ENCODE measurements at places on chromosomes 5 and 9.

- no peak for DNase-seq
These were observed 93.5 kb downstream of the GNA14 start for GRCh38 chr9:77554586-77555105.

GRCh38 chr5:59380350-59380951, 513.1 kb downstream of the PDE4D start:
- no peak for DNase-seq

DNA sequence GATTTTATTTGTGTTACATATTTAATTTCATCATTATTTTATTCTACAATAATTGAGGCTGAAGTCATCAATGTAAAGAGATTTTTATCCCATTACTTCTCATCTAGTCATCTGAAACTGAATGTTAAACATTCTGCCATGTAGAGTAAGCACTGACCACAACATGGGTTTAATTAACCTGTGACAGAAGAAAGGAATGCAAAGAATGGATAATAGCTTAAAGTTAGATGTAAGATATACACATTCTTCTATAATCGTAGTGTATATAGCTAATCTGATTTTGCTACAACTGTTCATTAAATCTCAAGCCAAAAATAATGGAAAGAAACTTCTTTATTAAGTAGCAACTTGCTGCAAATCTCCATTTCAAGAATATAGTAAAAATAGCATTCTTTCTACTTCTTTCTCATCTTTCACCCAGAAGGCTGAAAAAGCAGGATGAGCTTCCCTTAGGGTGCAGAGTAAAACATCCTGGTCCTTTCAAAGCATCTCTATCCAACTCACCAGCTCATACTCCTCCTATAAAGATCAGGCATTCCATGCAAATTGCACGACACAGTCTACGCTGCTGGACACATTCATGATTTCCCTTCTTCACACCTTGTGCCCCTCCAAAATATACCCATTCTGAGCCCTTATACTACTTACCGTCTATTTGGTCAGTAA, 115.2 kb downstream of the EFNA5 start:
- DNase-seq: no peak

GRCh38 chr9:134061019-134061687, 6.7 kb downstream of the BRD3 start:
- DNase-seq: no peak

DNA sequence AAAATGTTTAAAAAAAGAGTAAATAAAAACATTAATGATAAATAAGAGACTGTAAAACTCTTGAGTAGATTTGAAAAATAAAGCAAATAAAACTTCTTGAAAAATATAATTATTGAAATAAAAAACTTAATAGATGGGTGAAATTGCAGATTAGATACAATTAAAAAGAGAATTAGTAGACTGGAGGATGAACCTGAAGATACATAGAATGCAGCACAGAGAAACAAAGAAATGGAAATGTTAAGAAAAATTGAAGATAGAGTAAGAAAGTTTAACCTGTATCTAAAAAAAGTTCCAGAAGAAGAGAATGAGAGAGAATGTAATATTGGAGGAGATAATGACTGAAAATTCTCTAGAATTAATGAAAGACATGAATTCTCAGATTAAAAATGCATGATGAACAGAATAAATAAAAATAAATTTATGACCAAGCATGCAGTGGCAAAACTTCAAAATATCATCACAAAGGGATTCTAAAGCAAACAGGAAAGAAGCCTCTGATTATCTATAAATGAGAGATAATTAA, 438.1 kb upstream of the CLINT1 start:
- no peak for DNase-seq

- no peak for DNase-seq
These were observed 113.8 kb upstream of the ZNF608 start for GRCh38 chr5:124860291-124860655.

- DNase-seq: peak; percentile 87
These were observed 208.1 kb downstream of the GNA14 start for GRCh38 chr9:77440057-77440456.

GRCh38 chr5:95005811-95006210, 279.1 kb downstream of the MCTP1 start:
- no peak for DNase-seq

DNA sequence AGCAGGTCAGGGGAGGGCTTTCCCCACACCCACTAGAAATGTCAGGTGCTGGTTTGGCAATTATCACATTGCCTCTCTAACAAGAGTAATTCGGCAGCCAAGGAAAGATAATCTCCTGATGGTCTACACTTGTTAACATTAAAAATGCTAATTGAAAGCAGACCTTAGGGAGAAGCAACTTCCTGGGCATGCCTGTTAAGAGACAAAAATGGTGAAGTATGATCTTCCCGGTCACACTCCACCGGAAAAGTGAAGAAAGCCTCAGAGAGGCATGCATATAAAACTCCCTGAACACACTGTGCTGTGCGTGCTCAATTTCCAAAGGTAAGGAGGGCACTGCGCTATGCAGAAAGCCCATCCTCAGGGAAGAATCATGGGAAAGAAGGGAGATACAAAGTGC, 244.3 kb downstream of the FAM170A start:
- DNase-seq: no peak

- peak; percentile 84 for DNase-seq
These were observed 1.0 kb upstream of the MEF2C start for GRCh38 chr5:88883836-88884607.

DNA sequence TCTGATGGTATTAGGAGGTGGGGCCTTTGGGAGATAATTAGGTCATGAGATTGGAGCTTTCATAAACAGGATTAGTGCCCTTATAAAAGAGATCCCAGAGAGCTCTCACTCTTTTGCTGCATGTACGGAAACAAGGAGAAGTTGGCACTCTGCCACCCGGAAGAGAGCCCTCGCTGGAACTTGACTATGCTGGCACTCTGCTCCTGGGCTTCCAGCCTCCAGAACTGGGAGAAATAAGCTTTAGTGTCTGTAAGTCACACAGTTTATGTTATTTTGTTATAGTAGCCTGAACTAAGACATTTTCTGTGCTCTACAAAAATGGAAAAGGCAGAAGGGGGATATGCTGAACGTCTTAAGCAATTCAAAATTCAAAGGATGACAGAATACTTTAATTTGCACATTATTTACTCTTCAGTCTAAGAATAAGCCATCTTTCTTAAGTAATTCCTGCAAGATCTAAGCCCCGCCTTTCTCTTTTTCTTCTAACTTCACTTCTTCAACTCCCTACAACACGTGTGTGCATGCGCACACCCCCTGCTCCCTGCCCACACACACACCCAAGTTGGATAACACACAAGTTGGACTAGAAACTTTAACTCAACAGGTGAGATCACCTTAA, 17.3 kb downstream of the NFIB start:
- DNase-seq: no peak

DNA sequence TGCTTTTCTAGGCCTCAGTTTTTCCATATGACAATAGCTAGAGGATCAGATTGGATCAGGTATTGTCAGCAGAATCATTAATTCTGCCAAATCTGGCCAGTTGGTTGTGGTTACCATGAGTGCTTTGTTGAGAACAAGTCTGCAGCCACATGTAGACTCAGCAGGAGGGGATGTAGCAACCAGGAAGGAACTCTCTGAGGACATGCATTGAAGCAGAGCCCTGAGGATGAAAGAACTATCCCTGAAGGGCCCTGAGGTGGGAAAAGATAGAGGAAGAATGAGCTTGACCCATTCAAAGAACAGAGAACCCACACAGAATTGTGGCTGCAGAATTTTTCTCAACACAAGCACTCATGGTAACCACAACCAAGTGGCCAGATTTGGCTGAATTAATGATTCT, 60.1 kb upstream of the AFAP1L1 start:
- no peak for DNase-seq

DNA sequence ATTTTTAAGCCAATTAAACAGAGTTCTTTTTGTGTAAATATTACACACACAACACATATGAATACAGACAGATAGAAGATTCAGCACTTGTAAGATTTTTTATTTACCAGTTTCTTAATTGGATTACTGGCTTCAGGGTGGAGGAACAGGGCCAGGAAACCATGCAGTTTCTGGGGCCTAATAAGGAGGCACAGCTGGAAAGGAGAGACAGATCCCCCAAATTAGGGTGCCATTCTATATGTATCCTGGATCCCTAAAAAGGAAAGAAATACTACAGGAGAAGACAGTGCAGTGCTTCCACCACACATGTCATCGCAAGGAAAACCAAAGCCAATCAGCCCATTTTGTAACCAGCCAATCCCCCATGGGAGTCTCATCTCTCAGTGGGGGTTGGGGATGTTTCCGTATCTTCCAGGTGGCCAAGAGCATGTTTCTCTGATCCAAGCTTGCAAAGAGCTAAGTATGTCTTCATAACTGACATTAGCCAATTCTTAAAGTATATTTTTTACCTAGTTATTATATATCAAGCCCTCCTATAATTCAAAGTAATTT, 15.8 kb upstream of the ABO start:
- DNase-seq: no peak

DNA sequence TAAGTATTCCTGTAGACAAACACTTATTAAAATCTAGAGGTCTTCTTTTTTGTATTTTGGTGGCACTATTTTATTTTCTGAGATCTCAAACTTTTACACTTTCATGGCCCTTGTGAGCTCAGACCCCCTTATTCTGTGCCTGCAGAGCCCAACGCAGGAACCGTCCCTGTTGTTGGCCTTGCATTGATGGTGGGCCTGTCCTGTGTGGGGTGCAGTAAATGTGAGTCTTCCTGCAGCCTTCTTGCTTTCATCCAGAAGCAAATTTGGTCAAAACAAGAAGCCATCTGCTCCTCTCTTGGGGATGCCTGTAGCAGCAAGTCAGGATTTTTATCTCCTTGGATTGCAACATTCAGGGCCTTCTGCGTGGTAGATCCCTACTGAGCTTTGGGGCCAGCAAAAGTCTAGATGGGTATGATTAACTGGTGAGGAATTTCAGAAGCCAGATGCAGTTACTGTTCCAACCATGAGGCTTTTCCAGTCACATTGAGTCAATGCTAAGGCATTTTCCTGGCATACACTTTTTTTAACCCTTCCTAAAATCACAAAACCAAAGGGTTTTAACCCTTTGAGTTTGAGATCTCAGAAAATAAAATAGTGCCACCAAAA, 31.7 kb downstream of the BASP1 start:
- DNase-seq: no peak

DNA sequence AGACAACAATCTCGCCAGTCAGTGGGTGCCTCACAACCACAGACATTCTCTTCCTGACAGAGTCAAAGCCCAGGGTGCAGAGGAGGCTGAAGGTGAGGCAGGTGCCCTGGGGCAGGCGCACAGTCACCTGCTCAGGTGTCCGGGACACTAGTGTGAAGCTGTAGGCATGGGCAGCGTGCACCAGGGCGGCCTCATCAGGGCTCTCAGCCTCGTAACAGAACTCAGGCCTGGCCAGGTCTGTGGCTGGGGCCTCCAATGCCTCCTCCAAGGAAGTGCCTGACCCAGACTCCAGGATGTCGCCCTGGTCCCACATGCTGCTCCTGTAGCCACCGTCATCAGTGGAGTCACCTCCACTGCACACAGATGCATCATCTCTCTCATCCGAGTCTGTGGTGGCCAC, 198.7 kb downstream of the PTTG1 start:
- no peak for DNase-seq

DNA sequence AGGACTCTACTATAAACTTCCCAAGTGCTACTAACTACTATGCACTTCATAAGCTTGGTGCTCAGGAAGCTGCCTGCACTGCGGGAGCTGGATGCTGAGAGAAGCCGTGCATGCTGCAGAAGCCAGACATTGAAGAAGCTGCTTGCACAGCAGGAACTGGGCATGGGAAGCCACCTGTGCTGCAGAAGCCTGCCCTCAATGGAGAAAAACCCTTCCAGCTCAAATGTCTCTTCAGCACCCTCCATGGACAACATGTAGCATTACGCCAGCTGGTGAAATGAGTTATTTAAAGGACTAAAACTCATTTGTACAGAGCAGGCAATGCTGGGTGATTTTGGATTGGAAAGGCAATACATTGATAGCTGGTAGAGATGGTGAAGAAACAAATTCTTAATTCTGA, 247.2 kb downstream of the KIF4B start:
- DNase-seq: peak; percentile 69

GRCh38 chr5:71899865-71900342, 180.8 kb downstream of the CARTPT start:
- no peak for DNase-seq

- no peak for DNase-seq
These were observed 206.7 kb downstream of the SLC12A2 start for GRCh38 chr5:128290152-128290858.

DNA sequence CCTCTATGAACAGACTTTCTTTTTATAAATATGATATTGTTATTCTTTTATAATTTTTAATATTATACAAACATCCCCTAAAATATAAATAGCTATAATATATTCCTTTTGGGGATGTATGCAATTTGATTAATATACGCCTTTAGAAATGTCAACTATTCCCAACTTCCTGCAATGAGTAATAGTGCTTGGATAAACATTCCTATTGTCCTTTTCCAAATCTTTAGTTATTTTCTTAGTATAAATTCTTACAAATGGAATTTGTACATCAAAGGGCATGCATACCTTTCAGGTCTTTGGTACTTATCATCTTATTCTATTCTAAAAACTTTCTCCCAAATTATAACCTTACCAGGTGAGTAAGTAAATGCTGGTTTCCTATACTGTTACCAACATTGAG, 6.2 kb downstream of the NLN start:
- no peak for DNase-seq

DNA sequence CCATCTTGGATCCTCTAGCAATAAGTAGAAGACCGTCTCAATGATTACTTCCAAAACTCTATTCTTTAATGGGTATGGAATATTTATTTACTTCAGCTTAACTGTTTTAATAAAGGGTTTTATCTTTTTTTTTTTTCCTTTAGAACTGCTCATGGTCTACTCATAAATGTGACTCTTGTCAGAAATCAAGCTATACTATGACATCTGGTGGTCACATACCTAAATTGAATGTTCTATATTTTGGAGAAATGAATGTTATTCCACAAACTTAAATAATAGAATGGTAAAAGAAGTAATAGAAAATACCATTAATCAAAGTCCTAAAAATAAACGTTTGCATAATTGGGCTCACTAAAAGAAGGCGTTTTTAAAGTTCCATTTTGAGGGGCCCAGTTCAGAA, 131.2 kb upstream of the PLCXD3 start:
- DNase-seq: no peak

DNA sequence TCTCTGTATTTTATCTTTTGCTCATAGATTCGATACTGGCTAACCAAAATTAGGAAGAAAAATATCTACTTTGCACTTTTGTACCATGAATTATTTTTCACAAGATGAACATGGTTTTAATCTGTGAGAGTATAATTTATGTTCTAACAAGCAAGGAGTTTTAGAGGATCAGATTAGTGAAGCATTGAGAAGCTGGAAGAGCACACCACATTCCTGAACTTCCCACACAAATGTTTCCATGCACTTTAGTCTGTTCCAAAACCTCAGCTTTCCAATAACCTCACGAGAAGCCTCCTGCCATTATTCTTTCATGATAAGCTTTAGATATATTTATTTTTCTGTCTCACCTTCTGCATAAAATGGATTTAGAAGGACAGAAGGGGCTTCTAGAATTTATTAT, 98.7 kb upstream of the MPDZ start:
- DNase-seq: no peak
